Activated naive CD4-positive, alpha-beta T cell (primary cell): ENCODE measurements at places on chromosomes 2 and 18.

DNA sequence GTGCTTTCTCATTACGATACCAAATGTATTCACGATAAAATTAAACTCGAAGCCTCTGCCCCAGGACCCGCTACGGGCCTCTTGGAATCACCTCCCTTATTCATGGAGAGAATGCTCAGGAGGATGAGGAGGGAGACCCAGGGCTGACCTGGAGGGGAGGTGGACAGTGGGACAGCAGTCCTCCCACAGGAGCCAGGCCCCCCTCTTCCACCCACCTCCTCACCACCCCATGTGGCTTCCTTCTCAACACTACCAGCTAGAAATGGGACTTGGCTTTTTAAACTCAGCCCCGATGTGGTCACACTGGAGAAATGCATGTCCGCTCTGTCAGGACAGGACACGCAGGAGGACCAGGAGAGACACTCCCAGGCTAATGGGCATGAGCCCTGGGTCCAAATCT is 147.9 kb upstream of the ID2 start:
- DNase-seq = no peak

DNA sequence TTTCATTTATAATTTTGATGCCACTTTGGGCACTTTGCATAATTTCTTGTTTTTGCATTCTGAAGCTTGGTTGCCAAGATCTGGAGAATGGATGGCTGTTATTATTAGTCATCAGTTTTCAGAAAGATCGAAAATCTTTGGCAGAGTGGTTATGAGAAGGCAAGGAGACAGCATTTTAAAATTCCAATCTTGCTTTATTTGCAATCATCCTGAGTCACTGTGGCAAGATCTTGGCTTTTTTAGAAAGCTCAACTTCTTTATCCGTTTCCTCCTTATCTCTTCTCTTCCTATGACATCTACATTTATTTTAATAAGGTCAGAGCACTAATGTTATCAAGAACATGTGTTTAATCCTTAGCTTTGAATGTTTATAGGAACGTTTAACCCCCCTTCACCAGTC is 31.1 kb upstream of the EIF2AK3 start:
- DNase-seq = no peak

GRCh38 chr2:213490087-213490486 is 205.8 kb downstream of the SPAG16 start:
- DNase-seq = no peak

DNA sequence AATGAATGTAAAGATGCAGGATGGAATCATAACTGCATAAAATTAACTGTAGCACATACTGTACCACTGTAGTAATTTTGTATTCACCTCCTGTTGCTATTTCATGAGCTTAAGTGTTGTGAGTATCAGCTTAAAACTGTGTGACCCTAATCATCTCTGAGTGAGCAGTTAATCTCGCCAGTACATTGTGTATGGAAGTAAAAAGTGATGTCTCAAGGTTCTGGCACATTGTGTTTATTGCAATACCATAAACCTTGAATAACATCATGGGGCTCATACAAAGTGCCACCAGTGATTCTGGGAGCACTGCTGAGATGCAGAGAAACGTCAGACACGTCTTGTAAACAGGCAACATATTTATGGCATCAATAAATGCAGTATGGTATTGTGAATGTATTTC is 124.5 kb downstream of the PMAIP1 start:
- no peak for DNase-seq

- no peak for DNase-seq
Observed at GRCh38 chr2:233992513-233993217, 57.8 kb upstream of the SPP2 start.

GRCh38 chr2:27024812-27025211 is 8.0 kb upstream of the TMEM214 start:
- no peak for DNase-seq

DNA sequence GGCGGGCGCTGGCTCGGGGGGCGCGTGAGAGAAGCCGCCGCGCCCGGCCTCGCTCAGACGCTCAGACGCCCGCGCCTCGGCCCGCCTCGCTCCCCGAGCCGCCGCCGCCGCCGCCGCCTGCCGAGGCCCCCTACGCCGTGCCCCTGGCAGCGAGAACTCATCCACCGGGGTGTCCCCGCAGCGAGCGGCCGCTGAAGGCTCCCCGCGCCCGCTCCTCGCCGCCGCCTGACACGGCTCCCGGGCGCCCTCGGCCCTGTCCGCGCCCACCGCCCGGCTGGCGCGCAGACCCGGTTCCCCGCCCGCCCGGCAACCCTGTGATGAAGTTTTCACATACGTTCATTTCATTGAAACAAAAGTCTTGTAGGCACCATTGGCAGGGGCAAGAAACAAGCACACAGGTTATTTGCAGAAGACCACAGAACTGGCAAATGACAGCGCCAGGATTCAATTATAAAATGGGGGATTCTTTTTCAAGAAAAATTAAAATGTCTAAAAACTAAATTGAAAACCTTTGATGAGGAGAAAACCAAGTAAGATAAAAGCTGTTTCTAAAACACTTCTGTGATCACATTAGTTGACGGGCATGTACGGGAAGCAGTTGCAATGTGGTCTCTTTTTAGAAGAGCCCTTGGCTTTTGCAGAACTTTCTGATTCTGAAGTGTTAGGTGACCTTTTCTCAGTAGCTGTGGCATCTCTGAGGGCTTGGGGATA is 50.5 kb upstream of the TUBA3D start:
- no peak for DNase-seq

- no peak for DNase-seq
Observed at GRCh38 chr18:61669320-61669719, 223.5 kb downstream of the RNF152 start.

DNA sequence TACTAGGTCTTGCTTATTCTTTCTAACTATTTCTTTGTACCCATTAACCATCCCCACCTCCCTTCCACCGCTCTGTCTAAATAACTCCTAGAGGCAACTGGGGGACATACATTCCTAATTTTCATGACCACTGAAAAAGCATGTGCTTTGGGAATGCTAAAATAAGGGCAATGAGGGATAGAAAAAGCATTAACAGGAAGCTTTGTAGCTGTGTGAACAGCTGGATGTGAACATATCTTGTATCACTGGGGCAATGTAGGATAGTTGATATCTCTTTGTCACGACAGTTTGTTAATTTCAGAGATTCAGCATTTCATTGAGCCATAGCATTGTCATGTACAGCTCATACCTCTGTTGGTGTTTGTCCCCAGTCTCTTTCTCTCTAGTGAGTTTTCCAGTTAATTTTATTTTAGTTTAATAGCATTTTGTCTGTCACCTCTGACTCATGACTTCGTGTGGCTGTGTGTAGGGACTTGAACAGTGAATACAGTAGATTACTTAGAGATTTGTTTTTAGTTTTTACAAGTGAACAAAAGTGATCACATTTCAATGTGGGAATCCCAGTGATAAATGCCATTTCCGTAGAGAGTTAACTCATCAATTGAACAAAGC is 230.3 kb upstream of the NRP2 start:
- no peak for DNase-seq

- DNase-seq = no peak
Observed at GRCh38 chr2:238136820-238137537, 1.5 kb upstream of the KLHL30 start.

DNA sequence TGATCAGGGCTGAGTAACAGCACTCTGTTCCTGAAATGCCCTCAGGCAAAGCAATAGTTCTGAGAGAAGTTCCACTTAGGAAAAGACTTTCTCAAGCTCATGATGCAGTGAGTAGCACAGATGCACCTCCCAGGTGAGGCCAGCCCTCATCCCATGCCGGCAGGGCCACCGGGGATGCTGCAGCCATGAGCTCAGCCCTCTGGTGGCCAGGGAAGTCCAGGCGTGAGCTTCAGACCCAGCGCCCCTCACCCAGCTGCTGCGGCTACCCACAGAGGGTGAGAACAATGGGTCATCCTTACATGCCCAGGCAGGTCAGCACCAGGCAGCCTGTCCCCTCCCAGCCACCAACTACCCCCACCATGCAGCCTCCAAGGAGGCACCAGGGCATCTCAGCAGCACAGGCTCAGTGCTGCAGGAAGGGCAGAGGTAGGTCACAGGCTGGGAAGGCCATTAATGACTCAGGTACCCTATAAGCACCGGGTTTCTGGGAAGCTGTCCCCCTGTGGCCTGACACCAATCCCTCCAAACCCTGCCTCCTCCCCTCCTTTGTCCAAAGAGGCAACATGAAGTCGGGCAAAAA is 50.6 kb downstream of the TTC32 start:
- no peak for DNase-seq

GRCh38 chr2:180662521-180662920 is 317.9 kb upstream of the UBE2E3 start:
- DNase-seq = no peak

- DNase-seq = no peak
Observed at GRCh38 chr18:57208047-57208446, 61.2 kb downstream of the BOD1L2 start.

DNA sequence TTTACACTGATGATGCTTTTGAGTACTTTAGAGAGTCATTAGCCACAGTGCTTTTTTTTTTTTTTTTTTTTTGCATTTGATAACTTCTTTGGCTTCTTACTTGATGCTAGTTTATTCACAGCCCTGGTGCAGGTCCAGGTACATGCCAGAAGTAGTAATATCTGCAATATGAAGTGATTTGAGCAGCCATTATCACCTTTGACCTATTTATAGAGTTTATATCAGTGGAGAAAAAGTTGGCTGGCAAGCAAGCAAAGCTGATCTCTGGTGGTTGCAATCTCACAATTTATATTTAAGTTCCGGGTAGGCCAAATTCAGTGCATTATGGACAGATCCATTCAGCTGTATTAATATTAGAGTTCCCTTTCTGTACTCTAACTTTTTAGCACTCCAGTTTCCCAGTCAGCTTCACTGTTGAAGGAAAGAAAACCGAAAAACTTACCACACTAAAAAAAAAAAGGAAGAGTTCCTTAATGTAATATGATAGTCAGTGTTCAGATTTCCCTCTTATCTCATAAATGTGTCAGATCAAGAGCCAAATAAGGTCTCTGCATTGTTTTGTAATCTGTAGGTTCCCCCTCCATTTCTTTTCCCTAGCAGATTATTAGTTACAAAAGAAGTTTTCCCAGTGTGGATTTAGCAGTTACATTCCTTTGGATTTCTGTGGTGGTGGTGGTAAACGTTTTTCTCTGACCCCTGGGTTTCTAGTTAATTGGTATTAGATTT is 78.6 kb downstream of the HAUS1 start:
- no peak for DNase-seq

DNA sequence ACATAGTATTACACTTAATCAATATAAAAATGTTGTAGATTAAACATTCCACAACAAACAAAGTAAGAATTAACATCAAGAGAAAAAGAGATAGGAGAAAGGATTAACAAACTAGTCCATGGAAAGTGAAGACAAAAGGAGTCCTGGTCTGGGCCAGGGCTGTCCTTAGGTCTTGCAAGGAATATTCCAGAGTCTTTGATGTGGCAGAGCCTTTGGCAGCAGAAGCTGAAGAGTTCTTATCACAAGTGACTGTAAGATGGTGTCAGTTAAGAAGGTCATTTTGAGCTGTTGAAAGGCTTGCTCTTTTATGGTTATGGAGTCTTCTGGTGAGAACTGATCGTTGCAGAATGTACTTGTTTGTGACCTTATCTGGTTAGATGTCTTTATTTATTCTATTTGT is 127.7 kb upstream of the LRRTM4 start:
- DNase-seq = no peak

- no peak for DNase-seq
Observed at GRCh38 chr18:73979742-73980141, 167.9 kb downstream of the FBXO15 start.

GRCh38 chr2:191385416-191386160 is 140.4 kb downstream of the MYO1B start:
- DNase-seq = no peak

- no peak for DNase-seq
Observed at GRCh38 chr2:112153179-112153490, 14.9 kb downstream of the FBLN7 start.

DNA sequence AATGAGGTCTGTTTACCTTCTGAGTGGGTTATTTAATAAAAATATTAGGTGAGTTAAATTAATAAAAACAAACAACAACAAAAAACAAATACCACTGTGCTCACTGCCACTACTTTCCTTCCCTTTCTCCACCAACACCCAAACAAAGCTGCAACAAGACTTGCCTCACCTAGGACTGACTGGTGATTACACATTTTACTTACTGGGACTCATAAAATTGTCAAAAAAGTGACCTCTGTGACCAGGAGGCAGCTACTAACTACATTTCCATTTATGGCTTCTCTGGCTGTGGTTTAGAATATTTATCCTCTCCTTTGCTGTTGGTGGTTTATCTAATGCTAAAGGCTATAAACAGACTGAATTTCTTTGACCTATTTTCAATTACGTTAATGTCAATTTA is 39.8 kb downstream of the EFEMP1 start:
- no peak for DNase-seq

DNA sequence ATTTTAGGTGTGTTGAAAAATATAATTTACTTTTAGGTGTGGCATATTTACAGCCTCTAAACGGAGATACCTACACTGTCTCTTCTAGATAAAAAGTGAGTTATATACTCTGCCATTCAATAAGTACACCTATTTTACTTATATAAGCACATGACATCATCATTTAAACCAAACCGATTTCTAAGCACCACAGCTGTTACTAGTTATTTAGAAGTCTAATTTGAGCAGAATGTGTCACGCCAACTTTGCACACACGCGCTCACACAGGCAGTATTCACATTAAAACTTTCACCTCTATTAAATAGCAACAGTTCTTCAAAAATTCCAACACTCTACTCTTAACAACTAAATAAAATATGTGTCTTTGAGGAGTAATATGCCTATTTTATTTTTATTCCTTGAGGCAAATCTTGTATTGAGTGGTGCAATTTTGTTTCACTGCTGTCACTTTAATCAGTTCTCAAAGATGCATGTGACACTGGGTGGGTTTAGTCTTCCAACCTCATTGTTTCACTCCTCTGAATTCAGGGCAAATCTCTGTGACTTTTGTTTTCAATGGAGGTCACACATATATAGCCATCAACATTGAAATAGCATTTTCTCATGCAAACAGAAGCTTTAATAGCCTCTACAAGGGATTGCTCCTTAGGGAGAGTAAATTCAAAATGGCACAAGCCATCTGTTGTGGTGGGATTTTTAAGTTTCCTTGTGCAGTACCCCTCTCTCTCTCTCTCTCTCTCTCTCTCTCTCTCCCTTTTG is 721.0 kb downstream of the PLCL1 start:
- DNase-seq = no peak

DNA sequence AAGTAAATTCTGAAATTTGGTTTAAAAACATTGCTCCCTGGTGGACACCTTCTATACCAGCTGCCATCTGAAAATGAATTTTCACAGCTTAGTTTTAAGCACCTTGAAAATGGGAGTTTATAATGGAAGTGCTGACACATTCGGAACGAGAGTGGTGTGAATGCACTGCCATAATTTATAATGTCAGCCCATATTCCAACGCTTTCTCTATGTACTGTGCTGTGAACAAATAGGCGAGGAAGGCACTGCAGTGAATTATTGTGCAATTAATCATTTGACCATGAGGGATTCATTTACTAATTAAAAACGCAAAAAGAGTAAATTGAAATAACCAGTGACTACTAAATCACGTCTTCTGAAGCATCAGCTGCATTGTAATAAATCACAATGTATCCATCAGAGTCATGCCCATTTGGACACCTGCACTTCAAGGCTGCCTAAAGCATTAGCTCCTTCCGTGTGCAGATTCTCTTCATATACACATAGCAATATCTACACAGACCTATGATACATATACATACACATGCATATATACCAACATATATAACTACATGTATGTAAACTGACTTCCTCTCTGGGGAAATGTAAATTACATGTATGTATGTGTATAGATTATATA is 699.8 kb downstream of the GALR1 start:
- no peak for DNase-seq

GRCh38 chr18:941331-941730 is 36.7 kb downstream of the ADCYAP1 start:
- DNase-seq = no peak

- no peak for DNase-seq
Observed at GRCh38 chr2:3433339-3433699, 53.8 kb downstream of the TRAPPC12 start.

GRCh38 chr2:11998218-11998617 is 251.8 kb downstream of the LPIN1 start:
- DNase-seq = no peak
